ENCODE measurements at places on chromosomes 2 and 18. TPM values are rescaled to one million over a fixed set of nuclear protein-coding genes. Genes with fewer than 3 reads are reported as not detected.

DNA sequence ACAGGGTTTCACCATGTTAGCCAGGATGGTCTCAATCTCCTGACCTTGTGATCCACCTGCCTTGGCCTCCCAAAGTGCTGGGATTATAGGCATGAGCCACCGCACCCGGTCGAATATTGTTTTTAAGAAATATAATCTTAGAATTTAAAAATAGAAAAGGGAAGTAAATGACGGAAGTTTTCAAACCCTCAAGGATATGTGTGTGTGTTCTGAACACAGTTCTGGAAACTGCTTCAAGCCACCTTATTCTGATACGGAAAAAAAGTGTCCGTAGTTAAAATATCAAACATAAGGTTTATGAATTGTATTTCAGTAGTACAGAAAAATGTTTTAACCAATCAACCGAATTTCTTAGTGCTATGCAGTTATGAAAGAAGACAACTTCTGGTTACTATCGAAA, 115.9 kb downstream of the UPP2 start:
- no peak for DNase-seq

DNA sequence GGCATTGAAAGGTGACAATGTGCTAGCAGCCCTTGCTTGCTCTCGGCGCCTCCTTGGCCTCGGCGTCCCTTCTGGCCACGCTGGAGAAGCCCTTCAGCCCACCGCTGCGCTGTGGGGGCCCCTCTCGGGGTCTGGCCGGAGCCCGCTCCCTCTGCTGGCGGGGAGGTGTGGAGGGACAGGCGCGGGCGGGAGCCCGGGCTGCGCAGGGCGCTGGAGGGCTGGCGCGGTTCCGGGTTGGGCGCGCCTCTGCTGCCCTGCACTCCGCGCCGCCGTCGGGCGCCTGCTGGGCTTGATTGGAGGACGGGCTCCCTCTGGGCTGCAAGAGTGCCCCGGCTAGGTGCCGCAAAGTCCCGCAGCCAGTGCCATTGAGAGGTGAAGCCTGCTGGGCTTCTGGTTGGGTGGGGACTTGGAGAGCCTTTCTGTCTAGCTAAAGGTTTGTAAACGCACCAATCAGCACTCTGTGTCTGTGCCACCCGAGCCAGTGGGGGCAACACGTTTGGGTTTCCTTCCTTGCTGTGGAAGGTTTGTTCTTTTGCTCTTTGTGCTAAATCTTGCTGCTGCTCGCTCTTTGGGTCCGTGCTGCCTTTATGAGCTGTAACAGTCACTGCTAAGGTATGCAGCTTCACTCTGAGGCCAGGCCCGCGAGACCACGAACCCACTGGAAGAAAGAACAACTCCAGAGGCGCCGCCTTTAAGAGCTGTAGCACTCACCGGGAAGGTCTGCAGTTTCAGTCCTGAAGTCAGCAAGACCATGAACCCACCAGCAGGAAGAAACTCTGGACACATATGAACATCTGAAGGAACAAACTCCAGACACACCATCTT, 14.8 kb upstream of the IMP4 start:
- no peak for DNase-seq

- DNase-seq = no peak
Observed at GRCh38 chr2:110124939-110125691, 9.5 kb upstream of the MALL start.

ACADL gene
- polyA plus RNA-seq = 13.8 TPM

GAREM2 gene
- polyA plus RNA-seq = 7.5 TPM

Data from renal cortex interstitium (tissue), 15 donors.